ENCODE measurements at places on chromosomes 1 and 21. TPM values are rescaled to one million over a fixed set of nuclear protein-coding genes. Genes with fewer than 3 reads are reported as not detected.

GRCh38 chr1:95018602-95019369, 54.0 kb downstream of the ALG14 start:
- H3K27me3 ChIP-seq: no peaks in the 10 kb centered on the region
- no peak for DNase-seq
- H3K36me3 ChIP-seq: no peaks in the 10 kb centered on the region
- H3K4me3 ChIP-seq: no peak overlapping the region

DNA sequence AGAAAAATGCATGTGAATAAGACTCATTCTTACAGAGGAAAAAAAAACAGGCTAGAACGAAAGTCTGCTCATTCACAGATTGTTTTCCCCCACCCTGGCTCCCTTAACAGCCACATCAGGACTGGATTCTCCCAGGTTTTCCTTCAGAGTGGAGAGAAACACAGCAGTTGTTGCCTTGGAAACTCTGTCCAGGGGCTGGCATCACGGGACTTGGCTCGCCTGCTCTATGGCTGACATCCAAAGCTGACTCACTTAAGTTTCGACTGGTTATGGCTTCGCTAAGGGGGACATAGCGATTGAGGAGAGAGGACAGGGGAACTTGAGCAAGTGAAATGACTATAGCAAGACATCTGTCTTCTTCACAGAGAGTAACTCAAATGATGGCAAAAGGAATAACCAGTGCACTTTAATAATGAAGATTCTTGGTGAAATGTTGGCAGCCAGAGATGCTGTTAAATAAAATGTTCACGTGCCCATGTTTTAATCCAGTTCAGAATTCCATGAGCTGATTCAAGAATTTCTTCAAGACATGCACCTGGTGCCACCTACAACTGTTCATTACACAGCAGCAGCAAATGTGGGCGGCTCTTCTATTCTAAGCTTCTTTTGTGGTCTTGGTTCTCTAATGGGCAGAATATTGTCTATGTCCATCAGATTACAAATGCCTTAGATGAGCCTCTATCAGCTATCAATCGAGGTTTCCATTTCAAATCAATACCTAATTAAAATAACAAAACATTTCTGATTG, 21.8 kb downstream of the MIS18A start:
- H3K27ac ChIP-seq: no peak overlapping the region
- H3K27me3 ChIP-seq: no peaks in the 10 kb centered on the region
- H3K36me3 ChIP-seq: no peaks in the 10 kb centered on the region
- DNase-seq: peak; percentile 70
- H3K4me3 ChIP-seq: no peak overlapping the region
- no peaks in the 10 kb centered on the region for H3K4me1 ChIP-seq

- no peak for DNase-seq
- peaks cover 49% of the 10 kb centered on the region for H3K4me1 ChIP-seq
- H3K27me3 ChIP-seq: no peaks in the 10 kb centered on the region
- H3K36me3 ChIP-seq: no peaks in the 10 kb centered on the region
- H3K4me3 ChIP-seq: no peak overlapping the region
Observed at GRCh38 chr1:91795591-91796389, 90.2 kb downstream of the TGFBR3 start.

- H3K4me1 ChIP-seq: peaks cover 22% of the 10 kb centered on the region
- H3K4me3 ChIP-seq: no peak overlapping the region
- no peak for DNase-seq
- peak overlapping the region; percentile 78 for H3K27ac ChIP-seq
- peaks cover 40% of the 10 kb centered on the region for H3K36me3 ChIP-seq
Observed at GRCh38 chr1:67393737-67394136, 36.5 kb downstream of the SERBP1 start.

- H3K27me3 ChIP-seq: no peaks in the 10 kb centered on the region
- H3K4me1 ChIP-seq: no peaks in the 10 kb centered on the region
- peak; percentile 57 for DNase-seq
- no peak overlapping the region for H3K4me3 ChIP-seq
- H3K27ac ChIP-seq: no peak overlapping the region
Observed at GRCh38 chr1:119968068-119968492, 71.8 kb upstream of the ADAM30 start.

GRCh38 chr1:3805038-3805437, 8.7 kb upstream of the LRRC47 start:
- H3K27ac ChIP-seq: no peak overlapping the region
- H3K4me1 ChIP-seq: no peaks in the 10 kb centered on the region
- no peak for DNase-seq
- no peaks in the 10 kb centered on the region for H3K27me3 ChIP-seq
- H3K36me3 ChIP-seq: no peaks in the 10 kb centered on the region

DNA sequence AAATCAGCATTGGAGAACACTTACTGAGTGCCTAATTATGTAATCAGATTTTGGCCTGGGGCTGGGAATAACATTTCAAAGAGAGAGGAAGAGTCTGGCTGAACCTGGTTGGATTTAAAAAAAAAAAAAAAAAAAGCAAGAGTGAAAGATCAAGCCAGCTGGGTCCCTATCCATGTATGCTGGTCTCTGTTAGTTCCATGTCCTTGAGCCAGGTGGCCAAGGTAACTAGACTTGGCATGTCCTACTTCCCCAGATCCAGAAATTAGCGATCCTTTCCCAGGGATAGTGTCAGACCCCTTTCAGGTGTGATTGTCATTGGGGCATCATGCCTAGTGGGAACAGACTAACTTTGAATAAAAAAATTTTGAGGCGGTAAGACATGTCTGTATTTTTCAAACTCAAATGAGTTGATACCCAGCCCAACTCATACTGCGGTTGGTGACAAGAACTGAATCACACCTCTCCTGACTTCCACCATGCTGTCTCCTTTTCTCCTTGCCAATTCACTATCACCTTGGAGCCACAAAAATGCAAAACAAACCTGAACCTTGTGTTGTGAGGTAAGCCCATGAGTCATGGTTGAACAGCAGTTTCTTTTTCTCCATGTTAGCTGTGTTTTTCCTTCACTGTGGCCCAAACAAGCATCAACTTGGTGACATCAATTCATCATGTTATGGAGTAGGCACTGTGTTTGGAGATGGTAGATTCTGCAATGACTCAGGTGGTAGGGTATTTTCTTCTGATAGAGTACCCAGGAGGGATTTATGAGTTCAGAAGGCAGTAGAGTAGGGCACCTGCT, 24.5 kb upstream of the PPP2R5A start:
- no peaks in the 10 kb centered on the region for H3K4me1 ChIP-seq
- H3K27me3 ChIP-seq: no peaks in the 10 kb centered on the region
- H3K27ac ChIP-seq: no peak overlapping the region
- no peak for DNase-seq
- H3K4me3 ChIP-seq: no peak overlapping the region

DNA sequence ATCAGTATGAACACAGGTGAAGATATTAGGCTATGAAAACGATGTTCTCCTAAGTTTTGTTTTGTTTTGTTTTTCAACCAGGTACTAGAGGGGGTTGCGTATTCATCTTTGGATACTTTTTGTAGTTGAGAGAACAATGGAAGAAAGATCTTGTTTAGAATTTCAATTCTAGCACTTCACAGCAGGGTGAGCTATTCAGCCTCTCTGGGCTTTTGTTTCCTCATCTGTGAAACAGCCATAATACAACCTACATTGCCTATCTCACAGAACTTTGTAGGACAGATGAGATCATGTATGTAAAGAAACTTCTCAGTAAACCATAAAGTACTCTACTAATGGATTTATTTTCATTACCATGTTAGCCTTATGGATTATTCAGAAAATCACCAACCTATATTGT, 199.5 kb downstream of the GPATCH2 start:
- H3K4me3 ChIP-seq: no peak overlapping the region
- H3K4me1 ChIP-seq: no peaks in the 10 kb centered on the region
- DNase-seq: no peak
- H3K27me3 ChIP-seq: no peaks in the 10 kb centered on the region

- no peak for DNase-seq
- H3K27me3 ChIP-seq: no peaks in the 10 kb centered on the region
- H3K4me1 ChIP-seq: no peaks in the 10 kb centered on the region
- no peaks in the 10 kb centered on the region for H3K36me3 ChIP-seq
- H3K4me3 ChIP-seq: no peak overlapping the region
Observed at GRCh38 chr1:200108659-200109058, 81.1 kb downstream of the NR5A2 start.

DNA sequence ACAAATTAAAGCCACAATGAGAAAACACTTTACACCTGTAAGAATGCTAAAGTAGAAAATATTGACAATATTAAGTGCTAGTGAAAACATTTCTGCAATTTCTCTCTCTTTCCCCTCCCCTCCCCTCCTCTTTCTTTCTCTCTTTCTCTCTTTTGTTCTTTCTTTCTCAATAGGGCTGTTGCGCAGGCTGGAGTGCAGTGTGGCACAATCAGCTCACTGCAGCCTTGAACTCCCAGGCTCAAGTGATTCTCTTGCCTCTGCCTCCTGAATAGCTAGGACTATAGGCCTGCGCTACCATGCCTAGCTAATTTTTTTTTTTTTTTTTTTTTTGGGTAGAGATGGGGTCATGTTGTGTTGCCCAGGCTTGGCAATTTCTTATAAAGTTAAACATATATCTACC, 5.9 kb upstream of the SHISAL2A start:
- no peak overlapping the region for H3K27ac ChIP-seq
- H3K4me3 ChIP-seq: no peak overlapping the region

GRCh38 chr1:53288790-53289429, 39.0 kb downstream of the LRP8 start:
- no peak overlapping the region for H3K27ac ChIP-seq
- H3K27me3 ChIP-seq: no peaks in the 10 kb centered on the region
- no peak overlapping the region for H3K4me3 ChIP-seq

- no peaks in the 10 kb centered on the region for H3K27me3 ChIP-seq
- DNase-seq: no peak
- no peak overlapping the region for H3K27ac ChIP-seq
- H3K4me3 ChIP-seq: no peak overlapping the region
Observed at GRCh38 chr1:49197081-49197480, 420.4 kb upstream of the BEND5 start.

NBPF20 gene
- 1.4 TPM for total RNA-seq

PLA2G2F gene
- total RNA-seq: not detected

FUCA1 gene
- total RNA-seq: 12.5 TPM

TP53BP2 gene
- 27.3 TPM for total RNA-seq

PPM1J gene
- 4.1 TPM for total RNA-seq

GPR37L1 gene
- total RNA-seq: not detected

PTPN22 gene
- total RNA-seq: 0.71 TPM

TNFRSF25 gene
- 1.9 TPM for total RNA-seq

LEMD1 gene
- total RNA-seq: not detected

All from psoas muscle (tissue), 8 donors.